ENCODE measurements at places on chromosomes 4 and X.

GRCh38 chrX:18789916-18790315 lies 82.5 kb downstream of the PPEF1 start:
- no peak for DNase-seq

DNA sequence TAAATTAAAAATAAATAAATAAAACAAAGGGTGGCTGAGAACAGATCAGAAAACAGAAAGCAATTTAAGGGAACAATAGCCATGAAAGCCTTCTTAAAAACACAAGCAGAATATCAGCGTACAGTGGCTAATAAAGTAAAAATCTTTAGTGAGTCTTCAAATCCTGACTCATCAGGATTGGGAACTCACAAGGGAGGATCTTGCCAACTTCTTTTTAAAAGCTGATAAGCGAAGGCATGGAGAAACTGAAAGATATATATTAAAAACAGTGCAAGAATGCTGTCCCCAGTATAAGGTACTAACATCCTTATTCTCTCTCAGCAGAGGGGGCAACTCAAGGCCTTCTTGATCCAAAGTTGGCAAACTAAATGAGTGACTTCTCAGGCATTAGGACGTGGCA lies 180.1 kb downstream of the DHX15 start:
- no peak for DNase-seq

- no peak for DNase-seq
Observed at GRCh38 chr4:113973345-113973744, 6.1 kb downstream of the ARSJ start.

- DNase-seq: no peak
Observed at GRCh38 chr4:159205466-159205865, 102.6 kb downstream of the RAPGEF2 start.

- DNase-seq: no peak
Observed at GRCh38 chr4:139920486-139921002, 233.4 kb downstream of the MAML3 start.
